ENCODE measurements at places on chromosomes 5 and 9.

DNA sequence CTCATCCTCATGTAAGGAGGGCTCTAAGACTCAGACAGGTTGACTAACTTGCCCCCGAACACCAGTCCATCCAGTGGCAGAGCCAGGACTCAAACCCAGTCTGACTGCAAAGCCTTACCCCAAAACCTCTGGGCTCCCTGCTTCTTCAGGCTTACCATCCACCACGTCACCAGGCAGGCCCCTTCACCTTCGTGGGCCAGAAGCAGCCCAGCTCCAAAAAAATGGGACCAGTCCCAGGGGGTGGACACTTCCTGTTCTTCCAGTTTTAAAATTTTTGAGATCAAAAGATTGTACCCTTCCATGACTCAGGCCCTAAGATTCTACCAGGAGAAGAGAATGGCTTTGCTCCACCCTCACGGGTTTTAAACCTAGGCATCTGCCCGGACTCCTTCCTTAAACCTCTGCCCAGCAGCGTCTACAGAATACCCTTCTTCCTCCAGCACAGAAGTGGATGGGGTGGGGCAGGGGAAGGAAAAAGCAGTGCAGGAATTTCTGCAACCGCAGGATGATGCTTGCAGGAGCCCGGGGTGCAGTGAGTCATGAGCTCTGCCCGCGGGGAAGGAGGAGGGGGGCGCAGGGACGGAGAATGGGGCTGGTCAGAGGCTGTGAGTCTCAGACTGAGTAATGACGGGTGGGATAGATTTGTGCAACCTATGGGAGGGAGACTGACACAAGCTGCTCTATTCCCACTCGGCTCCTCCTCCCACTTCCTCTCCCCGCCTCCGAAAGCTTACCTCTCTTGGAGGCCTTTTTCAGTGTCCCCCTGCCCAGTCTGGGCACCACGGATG is 50.4 kb upstream of the STXBP1 start:
- DNase-seq: no peak

DNA sequence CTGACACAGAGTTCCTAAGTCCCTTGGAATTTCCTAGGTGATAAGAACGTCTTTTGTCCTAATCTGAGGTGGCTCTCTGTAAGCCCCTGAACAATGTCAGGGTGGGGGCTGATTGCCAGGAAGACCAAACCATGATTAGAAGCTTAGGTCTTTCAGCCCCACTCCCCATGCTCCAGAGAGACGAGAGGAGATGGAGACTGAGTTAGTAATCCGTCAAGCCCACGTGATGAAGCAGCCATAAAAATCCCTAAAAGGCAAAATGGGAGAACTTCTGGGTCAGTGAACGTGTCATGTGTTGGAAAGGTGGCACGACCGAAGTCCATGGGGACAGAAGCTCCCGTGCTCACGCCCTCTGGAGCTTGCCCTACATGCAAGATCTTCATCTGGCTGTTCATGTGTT is 85.6 kb downstream of the RAD23B start:
- DNase-seq: no peak

- no peak for DNase-seq
Observed at GRCh38 chr9:78707080-78707479, 410.2 kb downstream of the PSAT1 start.

GRCh38 chr5:167564275-167564674 is 727.2 kb upstream of the WWC1 start:
- no peak for DNase-seq

GRCh38 chr5:112142769-112143270 is 276.3 kb downstream of the EPB41L4A start:
- DNase-seq: no peak

GRCh38 chr9:117715411-117715989 is 11.3 kb downstream of the TLR4 start:
- DNase-seq: no peak

DNA sequence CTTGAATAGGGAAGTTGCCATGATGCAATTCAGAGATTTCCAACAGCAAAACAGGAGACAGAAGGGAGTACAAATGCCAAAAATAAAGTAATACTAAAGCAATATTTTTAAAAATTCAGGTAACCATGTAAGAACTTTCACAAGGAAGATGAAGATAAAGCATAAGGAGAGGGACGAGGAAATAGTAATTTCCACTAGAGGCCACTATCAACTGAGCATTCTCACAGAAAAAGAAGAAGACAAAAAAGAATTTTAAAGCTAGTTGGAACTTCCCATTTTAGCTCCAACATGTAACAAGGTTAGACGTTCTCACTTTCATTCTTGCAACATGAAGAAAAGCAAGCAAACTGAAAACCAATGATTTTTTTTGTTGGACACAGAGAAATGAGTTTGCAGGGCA is 779.9 kb upstream of the CDH6 start:
- no peak for DNase-seq

GRCh38 chr5:171505473-171506043 is 86.1 kb downstream of the FGF18 start:
- no peak for DNase-seq

- DNase-seq: no peak
Observed at GRCh38 chr5:19496056-19496455, 491.9 kb downstream of the CDH18 start.

DNA sequence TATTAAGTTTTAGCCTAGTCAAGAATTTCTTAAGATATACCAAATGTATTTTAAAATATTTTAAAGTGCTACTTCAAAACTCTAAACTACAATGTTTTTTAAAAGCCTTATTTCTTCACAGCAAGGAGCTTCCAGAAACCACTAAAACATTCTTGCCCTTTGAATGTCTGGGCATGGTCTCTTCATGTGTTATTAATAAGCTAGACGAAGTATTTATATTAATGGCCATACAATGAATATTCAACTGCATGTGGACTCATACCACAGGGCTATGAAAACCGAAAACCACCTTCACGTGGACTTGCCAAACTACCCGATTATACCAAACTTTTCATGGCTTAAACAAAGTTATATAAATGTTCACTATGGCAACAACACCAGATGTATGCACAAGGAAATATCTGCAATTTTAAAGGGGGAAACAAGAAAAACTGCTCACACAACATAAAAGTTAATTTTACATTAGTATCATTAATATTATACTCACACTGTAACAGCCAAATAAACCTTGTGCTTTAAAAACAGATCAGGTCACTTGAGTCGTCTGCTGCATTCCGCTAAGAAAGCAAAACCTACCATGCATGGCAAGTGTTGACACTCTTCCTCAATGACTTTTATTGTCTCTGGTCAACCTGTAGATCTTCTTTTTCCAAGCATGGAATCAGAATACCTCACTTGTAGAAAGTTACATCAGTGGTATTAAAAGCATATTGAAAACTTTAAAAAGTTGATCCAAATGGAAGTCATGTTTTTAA is 246.3 kb downstream of the BNC2 start:
- DNase-seq: no peak

DNA sequence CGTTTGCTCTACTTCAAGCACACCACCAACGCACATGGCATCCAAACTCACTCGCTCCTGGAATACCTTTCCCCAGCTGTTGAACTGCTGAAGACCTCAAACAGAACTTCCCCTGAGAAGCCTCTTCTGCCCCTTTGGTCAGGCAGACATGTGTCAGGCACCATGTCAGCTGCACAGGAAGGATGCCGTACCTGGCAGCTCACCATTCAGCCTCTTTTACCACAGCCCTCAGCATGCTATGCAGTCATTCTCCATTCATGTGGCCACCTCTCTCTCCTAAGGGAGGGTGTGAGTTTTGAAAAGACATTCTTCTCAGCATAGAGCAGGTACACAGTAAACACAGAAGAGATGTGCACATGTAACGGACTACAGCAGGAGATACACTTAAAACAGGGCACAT is 14.2 kb downstream of the IL4 start:
- DNase-seq: no peak

- DNase-seq: no peak
Observed at GRCh38 chr5:138946831-138947560, 71.9 kb upstream of the LRRTM2 start.

DNA sequence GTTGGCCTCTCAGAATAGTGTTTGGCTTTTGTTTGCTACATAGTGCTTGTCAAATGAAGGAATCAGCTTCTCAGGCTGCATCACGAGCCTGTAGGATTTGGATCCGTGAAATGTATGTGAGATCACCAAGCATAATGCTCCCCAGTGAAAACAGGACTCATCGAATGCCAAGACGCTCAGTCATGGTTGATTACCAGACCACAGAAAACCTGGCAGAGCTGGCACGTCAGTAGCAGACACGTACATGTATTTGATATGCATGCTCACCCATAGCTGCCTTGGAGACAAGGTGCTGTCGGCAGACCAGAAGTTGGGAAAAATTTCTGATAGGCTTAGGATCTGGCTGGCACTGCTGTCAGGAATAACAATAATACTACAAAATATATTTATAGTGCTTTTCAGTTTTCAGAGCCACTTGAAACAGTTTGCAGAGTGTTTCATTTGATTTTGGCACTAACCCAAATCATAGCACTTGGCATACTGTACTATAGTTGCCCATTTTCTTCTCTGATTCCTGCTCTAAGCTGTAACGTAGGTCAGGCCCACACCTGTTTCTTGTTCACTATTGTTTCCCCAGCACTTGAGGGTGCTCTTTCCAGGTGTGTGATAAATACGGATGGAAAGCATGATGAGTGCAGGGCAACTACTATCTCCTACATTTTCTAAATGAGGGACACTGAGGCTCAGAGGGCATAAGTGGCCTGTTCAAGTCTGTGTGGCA is 226.1 kb downstream of the NR3C1 start:
- no peak for DNase-seq

DNA sequence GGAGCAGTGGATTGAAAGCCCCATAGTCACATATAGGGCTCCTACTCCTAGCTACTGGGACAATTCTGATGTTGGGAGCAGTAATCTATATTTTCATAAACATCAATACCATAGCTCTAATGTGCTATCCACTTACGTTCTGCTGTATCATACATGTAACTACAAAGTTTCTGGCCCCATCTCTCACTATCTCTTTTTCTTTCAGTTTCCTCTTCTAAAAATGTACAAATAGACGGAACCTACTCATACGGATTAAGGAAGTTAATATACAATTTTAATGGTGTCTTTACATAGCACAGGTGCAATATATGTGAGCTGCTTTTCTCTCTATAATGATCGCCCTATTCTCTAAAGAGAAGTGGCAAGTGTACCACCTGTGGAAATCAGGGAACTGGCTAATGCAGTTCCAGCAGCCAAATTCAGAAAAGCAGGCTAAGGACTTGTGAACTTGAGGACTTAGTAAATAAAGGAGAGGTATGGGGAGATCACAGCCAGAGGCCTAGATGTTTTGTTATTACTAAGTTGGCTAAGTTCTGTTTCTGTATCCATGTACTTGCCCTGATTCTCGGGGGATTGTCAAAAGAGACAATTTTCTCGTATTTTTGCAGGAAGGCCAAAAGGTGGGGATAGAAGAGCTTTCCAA is 1021.9 kb downstream of the CDH12 start:
- no peak for DNase-seq

DNA sequence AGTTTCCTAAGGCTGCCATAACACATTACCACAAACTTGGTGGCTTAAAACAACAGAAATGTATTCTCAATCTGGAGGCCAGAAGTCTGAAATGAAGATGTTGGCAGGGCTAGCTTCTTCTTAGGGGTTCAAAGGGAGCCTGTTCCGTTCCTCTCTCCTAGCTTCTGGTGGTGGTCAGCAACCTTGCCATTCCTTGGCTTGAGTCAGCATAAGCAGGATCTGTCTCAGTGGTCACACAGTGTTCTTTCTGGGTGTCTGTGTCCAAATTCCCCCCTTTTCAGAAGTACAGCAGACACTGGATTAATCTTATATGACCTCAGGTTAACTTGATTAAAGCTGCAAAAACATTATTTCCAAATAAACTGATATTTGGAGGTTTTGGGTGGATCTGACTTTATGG is 2.1 kb upstream of the OSMR start:
- no peak for DNase-seq

DNA sequence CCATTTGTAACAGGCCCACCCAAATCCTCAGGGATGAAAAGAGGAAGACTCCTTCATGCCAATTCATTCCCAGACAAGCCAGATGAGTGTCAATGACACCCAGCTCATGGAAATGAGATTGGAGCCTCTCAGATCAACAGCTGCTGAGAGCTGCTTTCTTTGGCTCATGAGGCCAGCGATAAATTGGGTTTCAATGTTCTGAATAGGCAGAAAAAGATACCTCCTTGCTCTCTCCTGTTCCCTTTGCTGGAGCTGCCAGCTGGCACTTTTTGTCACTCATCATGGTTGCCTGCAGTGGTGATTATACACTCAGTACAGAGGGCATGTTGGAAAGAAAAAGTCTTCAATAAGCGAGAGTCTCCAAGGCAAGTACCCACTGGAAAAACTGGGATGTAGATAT is 47.1 kb downstream of the SH3RF2 start:
- DNase-seq: no peak

- DNase-seq: no peak
Observed at GRCh38 chr9:134957165-134957944, 39.6 kb upstream of the FCN1 start.

DNA sequence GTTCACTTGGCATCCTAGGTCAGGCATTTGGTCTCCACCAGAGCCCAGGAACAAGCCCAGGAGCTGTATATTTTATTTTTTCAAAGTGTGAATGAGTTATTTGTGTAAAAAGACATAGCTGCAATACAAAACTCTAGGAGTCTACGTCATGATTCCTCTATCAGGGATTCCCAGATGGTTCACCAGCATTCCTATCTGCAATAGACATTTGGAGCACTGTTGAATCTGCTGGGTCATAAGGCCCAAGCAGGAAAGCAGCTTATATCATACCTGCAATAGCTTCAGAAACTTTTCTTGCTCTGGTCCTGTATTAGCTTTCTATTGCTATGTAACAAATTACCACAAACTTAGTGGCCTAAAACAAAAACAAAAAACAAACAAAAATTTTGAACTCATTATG is 16.7 kb upstream of the DELE1 start:
- no peak for DNase-seq

DNA sequence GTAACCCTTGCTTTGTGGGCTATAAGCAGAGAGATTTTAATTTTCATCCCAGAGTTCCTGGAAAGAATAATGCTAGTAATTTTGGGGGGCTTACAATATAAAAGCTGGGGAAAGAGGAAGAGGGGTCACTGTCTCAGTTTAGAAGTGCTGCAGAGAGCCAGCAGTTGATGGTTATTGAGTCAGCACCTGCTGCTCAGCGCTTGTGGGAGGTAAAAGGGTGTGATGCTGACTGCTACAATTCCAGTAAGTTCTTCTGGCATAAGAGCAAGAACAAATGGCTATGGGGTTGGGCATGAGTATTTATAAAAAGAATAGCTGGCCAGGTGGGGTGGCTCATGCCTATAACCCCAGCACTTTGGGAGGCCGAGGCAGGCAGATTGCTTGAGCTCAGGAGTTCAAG is 88.5 kb downstream of the MAST4 start:
- DNase-seq: no peak

GRCh38 chr5:137822984-137823383 is 44.7 kb upstream of the MYOT start:
- no peak for DNase-seq

GRCh38 chr5:81898403-81898802 is 73.4 kb upstream of the ATG10 start:
- DNase-seq: no peak

Measured in stimulated activated CD4-positive, alpha-beta T cell treated with anti-CD3 and anti-CD28 coated beads, TNF-alpha, amount 100 ng/mL, for 24 hours (primary cell).